ENCODE measurements at places on chromosomes 12 and 14.

DNA sequence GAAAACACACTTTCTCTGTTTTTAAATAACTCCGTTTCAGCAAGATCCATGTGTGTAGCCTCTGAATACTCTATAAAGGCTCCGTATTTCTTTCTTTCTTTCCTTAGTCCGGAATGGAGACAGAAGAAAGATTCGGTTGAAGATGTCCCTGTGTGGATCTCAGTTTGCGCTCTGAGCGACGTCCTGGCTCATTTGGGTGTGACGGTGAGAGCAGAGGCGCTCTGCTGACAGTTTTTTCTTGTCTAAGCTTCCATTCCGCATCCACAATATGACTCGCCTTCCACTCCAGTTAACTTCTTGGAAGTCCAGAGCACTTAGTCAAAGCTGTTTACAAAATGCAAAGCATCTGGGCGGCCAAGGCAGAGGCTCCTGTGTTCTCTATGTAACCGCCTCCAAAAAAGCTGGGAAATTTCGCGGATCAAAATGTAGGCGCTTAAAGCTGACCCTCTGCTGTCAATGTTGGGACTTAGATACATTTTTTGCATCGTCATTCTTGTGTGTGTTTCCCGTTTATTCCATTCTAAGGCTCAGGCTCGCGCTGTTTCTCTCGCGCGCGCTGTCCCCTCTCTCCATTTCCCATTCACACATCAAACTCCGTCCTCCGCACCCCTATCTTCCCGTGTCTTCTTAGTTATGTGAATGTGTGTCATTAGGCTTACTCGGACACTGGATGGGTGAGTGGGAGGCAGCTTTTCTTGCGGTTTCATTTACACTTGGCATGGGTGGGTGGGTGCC lies 880 bp upstream of the FLRT2 start:
- H3K4me3 ChIP-seq = peak overlapping the region; percentile 88
- H3K27me3 ChIP-seq = peaks cover 50% of the 10 kb centered on the region
- no peak overlapping the region for H3K27ac ChIP-seq
- peaks cover 63% of the 10 kb centered on the region for H3K4me1 ChIP-seq

DNA sequence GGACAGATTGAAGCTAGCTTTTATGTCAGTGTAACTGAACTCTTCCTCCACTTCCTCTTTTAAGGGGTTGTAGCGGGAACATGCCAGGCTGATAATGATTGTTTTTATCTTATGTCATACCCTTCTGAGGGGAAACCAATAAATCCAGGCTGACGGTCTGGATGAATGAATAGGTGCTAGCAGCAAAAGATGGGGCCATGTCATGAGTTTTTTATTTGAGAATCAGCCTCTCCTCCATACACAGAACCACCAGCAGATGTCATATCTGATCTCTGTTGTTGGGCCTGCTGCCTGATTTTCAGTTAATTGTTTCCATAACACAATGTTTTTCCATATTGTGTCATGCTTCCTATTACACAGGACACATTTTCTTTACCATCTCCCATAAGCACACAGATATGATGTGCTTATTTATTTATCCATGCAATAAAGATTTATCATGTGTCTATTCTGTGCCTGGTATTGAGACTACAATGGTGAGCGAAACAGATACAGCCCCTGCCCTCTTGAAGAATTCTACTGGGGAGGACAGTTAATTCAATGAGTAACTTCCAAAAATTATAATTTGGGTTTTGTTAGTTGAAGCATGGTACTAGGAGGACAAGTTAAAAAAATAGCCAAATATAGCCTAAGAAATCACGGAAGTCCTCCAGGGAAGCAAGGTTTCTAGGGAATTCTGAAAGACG lies 33.6 kb upstream of the CRY1 start:
- DNase-seq = no peak
- no peak overlapping the region for H3K27ac ChIP-seq
- H3K4me3 ChIP-seq = no peak overlapping the region
- no peaks in the 10 kb centered on the region for H3K36me3 ChIP-seq

- no peak overlapping the region for H3K4me3 ChIP-seq
- H3K27me3 ChIP-seq = peaks cover 17% of the 10 kb centered on the region
- no peaks in the 10 kb centered on the region for H3K4me1 ChIP-seq
- no peak overlapping the region for H3K27ac ChIP-seq
These were observed 9.3 kb downstream of the SYNE3 start for GRCh38 chr14:95507174-95507573.

DNA sequence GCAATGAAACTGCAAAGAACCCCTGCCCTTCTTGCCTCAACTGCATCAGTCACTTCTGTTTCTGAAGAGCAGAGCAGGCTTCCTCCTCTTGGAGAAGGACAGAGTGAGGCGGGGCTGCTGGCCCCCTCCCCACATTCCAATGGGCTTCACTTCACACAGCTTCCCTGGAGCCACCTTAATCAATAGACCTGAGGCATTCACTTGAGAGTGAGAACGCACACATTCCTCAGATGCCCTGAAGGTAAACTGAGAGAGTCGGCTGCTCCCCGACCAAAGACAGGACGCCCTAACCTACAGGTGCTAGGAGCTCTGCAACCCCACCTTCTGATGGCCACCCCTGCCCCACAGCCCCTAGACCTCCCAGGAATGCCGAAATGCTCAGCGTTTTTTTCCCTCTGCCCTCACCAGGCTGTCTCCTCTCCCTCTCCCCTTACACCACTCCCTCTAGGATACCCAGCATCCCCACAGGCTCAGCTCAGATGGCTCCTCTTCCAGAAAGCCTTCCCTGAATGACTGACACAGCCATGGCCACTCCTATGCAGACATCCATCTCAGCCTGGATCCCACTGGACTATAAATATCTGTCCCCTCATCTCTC lies 31.1 kb downstream of the SYNE3 start:
- H3K27ac ChIP-seq = no peak overlapping the region
- H3K36me3 ChIP-seq = no peaks in the 10 kb centered on the region
- no peak for DNase-seq
- H3K27me3 ChIP-seq = peaks cover 23% of the 10 kb centered on the region
- peaks cover 27% of the 10 kb centered on the region for H3K4me1 ChIP-seq

- peaks cover 90% of the 10 kb centered on the region for H3K27me3 ChIP-seq
- H3K4me1 ChIP-seq = peaks cover 23% of the 10 kb centered on the region
- H3K4me3 ChIP-seq = peak overlapping the region; percentile 86
- DNase-seq = peak; percentile 84
- no peak overlapping the region for H3K27ac ChIP-seq
These were observed 6.0 kb downstream of the SIX6 start for GRCh38 chr14:60514741-60515491.

- peaks cover 13% of the 10 kb centered on the region for H3K27me3 ChIP-seq
- peaks cover 38% of the 10 kb centered on the region for H3K4me1 ChIP-seq
- no peaks in the 10 kb centered on the region for H3K36me3 ChIP-seq
- no peak overlapping the region for H3K27ac ChIP-seq
- DNase-seq = no peak
These were observed 18.6 kb downstream of the LTBP2 start for GRCh38 chr14:74593241-74593953.

GRCh38 chr12:115916910-115917668 lies 360.4 kb downstream of the MED13L start:
- H3K27ac ChIP-seq = no peak overlapping the region
- peaks cover 60% of the 10 kb centered on the region for H3K27me3 ChIP-seq
- peak; percentile 89 for DNase-seq
- H3K36me3 ChIP-seq = peaks cover 7% of the 10 kb centered on the region
- H3K4me1 ChIP-seq = no peaks in the 10 kb centered on the region

GRCh38 chr12:1646569-1647284 lies 17.7 kb downstream of the WNT5B start:
- peaks cover 36% of the 10 kb centered on the region for H3K4me1 ChIP-seq
- peaks cover 3% of the 10 kb centered on the region for H3K27me3 ChIP-seq
- peaks cover 70% of the 10 kb centered on the region for H3K36me3 ChIP-seq
- no peak overlapping the region for H3K4me3 ChIP-seq
- H3K27ac ChIP-seq = peak overlapping the region; percentile 26
- DNase-seq = no peak

GRCh38 chr12:117053597-117054201 lies 45.5 kb downstream of the TESC start:
- peaks cover 51% of the 10 kb centered on the region for H3K4me1 ChIP-seq
- no peak for DNase-seq
- H3K27ac ChIP-seq = peak overlapping the region; percentile 65
- H3K4me3 ChIP-seq = no peak overlapping the region
- no peaks in the 10 kb centered on the region for H3K36me3 ChIP-seq

GRCh38 chr12:89247541-89247942 lies 104.8 kb downstream of the DUSP6 start:
- peaks cover 5% of the 10 kb centered on the region for H3K36me3 ChIP-seq
- no peak overlapping the region for H3K4me3 ChIP-seq
- peak overlapping the region; percentile 18 for H3K27ac ChIP-seq
- peaks cover 75% of the 10 kb centered on the region for H3K4me1 ChIP-seq
- no peak for DNase-seq

GRCh38 chr12:23028158-23028802 lies 403.3 kb downstream of the ETNK1 start:
- H3K36me3 ChIP-seq = no peaks in the 10 kb centered on the region
- H3K4me1 ChIP-seq = peaks cover 4% of the 10 kb centered on the region
- no peaks in the 10 kb centered on the region for H3K27me3 ChIP-seq
- DNase-seq = no peak
- no peak overlapping the region for H3K27ac ChIP-seq

DNA sequence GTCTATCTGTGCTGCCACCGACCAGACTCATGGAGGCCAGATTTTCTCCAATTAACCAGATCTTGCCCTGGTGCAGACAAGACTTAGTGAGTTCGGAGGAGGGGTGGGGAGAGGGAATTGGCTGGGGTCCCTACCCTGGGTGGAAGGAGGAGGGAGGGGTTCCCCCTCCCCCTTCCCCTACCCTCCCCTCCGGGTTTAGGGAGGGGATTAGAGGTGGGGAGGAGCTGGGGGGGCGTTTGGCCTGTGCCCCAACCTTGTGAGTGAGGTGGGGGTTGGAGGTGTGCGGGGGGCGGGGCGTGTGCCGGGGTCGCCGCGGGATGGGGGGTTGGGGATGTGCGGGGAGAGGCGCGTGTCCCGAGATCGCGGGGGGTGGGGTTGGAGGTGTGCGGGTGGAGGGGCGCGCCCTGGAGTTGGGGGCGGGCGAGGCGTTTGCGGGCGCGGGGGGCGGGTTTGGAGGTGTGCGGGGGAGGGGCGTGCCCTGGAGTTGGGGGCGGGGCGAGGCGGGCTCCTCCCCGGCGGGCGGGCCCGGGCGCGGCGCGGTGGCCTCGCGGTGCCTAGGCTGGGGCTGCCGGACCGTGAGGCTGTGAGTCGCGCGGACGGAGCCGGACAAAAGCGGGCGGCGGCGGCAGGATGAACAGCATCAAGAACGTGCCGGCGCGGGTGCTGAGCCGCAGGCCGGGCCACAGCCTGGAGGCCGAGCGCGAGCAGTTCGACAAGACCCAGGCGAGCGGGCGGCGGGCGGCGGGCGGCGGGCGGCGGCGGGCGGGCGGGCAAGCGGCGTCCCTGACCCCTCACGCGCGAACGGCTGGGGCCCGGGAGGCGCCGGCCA lies at the start of gene HIP1R:
Gene HIP1R (plus strand): TSS at position 537 of the 829 bp plus-strand sequence. CDS start 94 bp downstream, at position 631.
- peaks cover 48% of the 10 kb centered on the region for H3K4me1 ChIP-seq
- peaks cover 23% of the 10 kb centered on the region for H3K36me3 ChIP-seq
- peaks cover 54% of the 10 kb centered on the region for H3K27me3 ChIP-seq
- peak within 1 kb of the TSS; percentile 89 for H3K4me3 ChIP-seq

DNA sequence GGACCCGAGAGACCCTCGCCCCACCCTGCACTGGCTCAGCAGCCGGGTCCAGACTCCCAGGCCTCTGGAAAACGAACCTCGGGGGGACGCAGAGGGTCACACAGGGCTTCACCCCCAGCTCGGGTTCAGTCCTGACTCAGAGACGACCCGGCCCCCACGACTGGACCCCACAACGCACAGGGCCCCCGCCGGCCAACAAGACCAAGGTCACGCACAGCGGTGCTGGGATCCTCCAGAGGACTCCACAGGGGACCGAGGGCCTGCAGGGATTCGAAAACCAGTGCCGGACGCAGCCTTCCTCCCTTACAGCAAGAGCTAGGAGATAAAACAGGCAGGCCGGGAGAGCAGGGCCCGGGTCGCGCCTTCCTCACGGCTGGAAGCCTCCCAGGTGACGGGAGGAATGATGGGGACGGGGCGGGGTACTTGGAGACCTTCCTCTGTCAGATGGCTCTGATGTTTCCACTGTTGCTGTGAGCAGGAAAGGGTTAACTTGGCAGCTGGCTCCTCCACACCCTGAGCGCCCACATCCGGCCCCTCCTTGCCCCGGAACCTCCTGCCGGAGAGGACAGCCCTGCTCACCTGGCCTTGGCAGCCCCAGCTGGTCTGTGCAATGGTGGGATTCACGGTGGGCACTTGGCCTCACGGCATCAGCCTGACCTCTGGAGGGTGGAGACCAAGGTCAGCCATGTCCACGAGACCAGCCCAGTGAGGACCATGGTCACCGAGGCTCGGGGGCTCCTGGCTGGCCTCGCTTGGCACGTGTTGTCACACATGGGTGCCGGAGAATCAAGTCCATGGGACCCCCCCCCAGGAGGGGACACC lies 46.2 kb downstream of the GALNT9 start:
- no peak overlapping the region for H3K4me3 ChIP-seq
- H3K4me1 ChIP-seq = peaks cover 69% of the 10 kb centered on the region
- H3K36me3 ChIP-seq = no peaks in the 10 kb centered on the region
- H3K27me3 ChIP-seq = peaks cover 46% of the 10 kb centered on the region
- no peak overlapping the region for H3K27ac ChIP-seq
- peak; percentile 40 for DNase-seq
